Epithelial cell of esophagus (primary cell): ENCODE measurements at places on chromosomes 2 and 18.

GRCh38 chr18:79775441-79776221 lies 22.1 kb upstream of the KCNG2 start:
- DNase-seq: no peak

DNA sequence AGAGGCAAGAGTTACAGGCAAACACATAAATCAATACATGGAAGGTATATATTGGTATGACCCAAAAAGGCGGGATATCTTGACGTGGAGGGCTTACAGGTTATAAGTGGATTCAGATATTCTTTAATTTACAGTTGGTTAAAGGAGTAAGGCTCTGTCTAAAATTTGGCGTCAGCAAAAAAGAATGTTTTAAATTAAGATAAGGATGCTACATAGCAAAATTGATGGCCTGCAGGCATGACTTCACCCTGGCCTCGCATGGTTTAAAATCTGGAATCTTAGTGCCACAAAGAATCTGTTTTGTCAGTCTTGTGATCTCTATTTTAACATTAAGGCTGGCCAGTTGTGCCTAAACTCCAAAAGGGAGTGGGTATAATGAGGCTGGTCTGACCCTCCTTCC lies 58.4 kb upstream of the REL start:
- no peak for DNase-seq

DNA sequence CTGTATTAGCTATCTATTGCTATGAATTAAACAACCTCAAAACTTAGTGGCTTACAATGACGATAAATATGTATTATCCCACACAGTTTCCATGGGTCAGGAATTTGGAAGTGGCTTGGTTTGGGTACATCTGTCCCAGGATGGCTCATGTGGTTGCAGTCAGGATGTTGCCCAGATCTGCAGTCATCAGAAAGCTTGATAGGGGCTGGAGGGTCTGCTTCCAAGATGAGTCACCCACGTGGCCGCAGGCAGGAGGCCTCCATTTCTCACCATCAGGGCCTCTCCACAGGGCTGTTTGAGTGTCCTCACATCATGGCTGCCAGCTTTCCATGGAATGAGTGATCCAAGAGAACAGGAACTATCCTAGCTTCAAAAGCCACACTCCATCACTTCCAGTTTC lies 46.4 kb downstream of the CHRNA1 start:
- DNase-seq: no peak

DNA sequence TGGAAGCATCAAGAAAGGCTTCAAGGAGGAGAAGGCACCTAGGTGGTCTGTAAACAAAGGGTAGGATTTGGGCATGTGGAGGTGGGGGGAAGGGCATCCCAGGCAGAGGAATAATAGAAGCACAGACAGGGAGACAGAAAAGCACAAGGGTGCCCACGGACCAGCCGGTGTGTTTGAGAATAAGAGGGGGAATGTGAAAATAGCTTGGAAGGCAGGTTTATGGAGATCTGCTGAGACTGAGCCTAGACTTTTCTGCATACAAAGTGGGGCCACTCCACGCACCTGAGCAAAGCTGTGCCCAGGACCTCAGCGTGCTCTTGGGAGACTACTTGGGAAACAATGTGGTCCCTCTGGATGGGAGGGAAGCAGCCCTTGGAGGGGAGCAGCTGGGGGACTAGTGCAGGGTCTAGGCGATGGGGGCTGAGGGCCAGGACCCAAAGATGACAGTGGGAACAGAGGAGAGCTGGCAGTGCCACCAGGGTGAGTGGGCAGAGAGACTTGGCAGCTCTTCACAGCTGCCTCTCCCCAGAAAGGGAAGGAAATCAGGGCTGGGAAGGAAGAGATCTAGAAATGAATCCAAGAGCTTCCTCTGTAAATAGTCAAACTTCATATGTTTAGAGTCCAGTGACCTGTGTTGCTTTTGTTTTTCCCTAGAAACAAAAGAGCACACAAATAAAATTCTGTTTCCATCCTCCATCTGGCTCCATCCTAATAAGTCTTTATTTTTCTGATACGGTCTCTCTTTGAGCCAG lies 110.7 kb upstream of the SMAD7 start:
- no peak for DNase-seq

DNA sequence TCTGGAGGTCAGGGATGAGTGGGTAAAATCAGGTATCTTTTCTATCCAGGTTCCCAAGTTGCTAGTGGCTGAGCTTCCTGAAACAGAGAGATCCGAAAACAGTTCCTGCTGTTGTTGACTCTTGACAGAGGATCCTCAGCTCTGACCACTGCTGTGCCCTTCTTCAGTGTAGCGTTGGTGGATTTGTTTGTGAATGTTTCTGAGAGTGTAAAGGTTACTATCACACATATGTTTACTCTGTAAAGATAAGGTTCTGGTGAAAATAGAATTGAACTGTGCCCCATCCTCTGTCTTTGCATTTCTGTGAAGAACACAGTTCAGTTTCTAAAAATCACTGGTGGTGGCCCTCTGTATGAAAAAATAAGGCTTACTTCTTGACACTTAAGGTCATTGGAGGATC lies 119.8 kb downstream of the LDLRAD4 start:
- DNase-seq: no peak

- DNase-seq: no peak
Measured at GRCh38 chr2:171139860-171140259, 20.8 kb downstream of the TLK1 start.

- no peak for DNase-seq
Measured at GRCh38 chr2:120052597-120052996, 39.7 kb downstream of the EPB41L5 start.

GRCh38 chr2:64196963-64197362 lies 52.7 kb upstream of the PELI1 start:
- DNase-seq: no peak

DNA sequence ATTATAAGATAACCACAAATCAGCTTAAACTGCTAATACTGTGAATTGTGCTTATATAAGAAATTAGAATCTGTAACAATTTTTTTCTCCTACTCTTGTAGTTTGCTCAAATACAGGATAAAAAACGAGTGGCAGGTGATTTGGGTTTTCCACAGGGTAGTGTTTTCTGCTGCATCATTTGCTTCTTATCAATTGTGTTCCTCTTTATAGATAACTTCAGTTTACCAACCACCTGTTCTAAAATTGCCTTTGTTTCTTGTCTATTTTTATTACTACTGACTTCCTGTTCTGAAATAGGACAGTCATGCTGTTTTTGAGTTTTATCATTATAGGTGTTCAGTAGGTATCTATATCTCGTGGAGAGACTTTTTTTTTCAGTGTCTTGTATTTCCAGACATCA lies 56.9 kb downstream of the MFSD6 start:
- no peak for DNase-seq

DNA sequence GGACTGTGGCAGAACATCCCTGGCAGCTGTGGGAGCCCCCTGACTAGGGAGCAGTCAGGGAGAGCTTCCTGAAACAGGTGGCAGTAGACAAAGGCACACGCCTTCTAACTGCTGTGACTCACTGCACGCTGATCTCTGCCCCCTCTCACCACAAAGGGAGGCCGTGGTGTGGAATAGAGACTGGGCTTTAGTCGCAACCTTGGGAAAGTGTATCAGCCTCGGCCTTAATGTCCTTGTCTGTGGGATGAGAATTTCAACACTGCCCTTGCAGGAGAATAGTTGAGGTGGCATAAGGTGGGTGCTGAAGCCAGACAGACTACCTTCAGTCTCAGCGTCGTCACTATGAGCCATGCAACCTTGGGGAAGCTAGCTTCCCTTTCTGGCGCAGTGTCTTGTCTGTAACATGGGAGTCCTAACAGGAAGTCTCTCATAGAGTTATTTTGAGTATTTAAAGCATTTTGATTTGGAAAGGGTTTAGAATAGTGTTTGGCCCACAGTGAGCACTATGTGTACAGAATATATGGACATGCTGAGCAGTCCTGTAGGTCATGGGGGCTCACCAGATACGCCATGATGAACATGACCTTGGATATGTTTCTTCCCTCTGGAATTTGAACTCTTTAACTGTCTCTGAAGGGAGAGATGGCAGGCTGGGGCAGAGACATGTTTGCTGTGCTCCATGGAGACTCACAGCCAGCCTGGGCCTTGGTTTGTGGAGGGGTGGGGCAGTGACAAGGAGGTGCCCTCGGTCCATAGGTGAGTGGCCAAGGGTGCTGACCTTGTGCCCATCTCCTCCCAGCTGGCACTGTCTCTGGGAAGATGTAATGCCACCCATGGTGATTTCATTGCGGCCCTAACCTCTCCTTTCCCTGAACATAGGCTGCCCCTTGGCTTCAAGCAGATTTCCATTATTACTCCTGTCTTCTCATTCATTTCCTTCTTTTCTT lies 29.5 kb upstream of the SMAD7 start:
- no peak for DNase-seq

DNA sequence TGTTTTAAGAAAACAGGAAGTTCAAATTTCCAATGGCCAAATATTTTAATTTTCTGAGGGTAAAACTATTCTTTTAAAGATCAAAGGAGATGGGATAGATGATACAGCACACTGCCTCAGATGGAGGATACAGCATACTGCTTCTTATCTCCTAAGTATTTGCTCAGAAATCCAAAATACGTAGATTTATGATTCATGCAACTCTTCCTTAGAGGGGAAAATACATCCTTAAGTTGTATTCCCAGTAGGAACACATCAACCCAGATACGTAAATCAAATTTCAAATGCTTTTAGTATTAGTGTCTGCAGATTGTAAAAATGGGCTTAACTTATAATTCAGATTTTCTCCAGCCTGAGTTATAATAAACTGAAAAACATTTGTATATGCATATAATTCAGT lies 235.2 kb downstream of the ZNF385B start:
- DNase-seq: no peak

GRCh38 chr18:11561293-11561692 lies 48.1 kb upstream of the SLC35G4 start:
- no peak for DNase-seq

GRCh38 chr2:160630801-160631590 lies 137.4 kb upstream of the RBMS1 start:
- no peak for DNase-seq

DNA sequence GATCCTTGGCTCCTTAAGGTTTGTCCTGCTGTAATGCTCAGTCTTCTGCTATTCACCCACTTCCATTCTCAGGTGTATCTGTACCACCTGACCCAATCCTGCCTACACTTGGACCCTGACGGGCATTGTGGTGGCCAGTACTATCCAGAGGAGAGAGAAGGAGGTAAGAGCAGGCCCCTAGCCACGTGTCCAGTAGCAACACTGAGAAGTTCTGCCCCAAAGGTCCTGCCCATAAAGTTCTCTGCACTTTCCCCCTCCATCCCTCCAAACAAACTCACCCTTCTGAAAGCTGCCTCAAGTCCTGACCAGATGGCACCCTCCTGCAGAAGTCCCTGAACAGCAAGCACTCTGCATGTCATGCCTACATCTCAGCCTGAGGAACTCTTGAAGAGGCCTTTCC lies 18.3 kb downstream of the TTC32 start:
- DNase-seq: no peak

DNA sequence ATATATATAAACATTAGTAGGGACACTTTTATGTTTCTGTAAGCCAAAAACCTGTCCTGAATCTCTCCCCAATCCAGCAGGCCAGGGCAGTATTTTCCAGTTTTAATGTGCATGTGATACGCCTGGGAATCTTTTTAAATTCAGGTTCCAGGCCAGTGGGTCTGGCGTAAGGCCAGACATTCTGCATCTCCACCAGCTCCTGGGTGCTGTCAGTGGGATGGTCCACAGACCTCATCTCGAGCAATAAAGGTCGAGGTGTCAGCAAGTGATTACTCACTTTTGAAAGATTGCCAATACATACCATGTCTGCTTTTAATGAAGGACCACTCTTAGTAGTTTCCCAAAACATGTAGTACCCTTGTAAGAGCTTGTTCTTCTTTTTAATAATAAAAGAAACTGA lies 189.9 kb upstream of the SH3BP4 start:
- DNase-seq: no peak

DNA sequence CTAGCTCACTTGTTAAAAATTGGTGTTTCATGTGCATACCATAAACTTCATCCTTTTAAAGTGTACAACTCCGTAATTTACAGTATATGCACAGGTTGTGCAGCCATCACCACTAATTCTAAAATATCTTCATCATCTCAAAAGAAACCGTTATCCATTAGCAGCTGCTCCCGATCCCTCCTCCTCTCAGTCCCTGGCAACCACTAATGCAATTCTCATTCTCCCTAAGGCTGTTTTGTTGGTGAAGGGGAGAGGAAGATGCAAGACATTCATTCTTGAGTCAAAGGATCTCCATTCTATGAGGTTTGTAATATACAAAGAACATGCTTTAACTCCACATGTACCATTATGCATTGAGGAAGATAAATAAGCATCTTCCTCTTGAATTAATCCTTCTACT lies 48.6 kb downstream of the RNU4ATAC start:
- no peak for DNase-seq

DNA sequence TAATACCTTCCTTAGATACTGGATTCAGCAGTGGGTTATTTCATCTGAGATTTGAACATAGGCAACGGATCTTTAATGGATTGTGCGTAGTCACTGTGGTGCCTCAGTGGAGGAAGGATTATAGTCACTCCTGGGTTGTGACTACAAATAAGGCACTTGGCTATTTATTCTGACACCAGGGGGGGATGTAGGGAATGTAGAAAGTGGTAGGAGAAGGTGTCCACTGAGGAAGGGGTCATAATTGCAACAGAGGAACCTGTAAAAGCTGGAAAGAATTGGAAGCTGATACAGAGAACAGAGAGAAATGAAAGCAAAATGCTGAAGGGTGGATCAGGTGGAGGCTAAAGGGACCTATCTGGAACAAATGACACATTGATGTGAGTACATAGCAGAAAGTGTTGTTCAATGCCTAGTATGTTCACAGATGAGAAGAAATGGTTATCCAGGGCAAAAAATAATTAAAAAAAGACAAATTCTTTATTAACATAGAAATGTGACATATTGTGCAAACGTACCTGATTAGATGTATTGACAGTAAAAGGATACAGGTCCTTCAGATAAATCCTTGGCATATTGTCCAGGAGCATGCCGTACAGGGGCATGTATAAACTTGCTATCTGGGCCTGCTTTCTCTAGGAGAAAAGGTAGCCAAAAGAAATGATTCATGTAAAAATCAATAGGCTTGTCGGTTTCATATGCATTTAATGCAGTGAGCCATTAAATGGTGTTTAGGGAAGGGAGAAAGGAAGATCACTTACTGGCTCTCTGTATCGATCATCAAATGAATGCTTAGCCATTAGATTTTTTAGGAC lies 91.2 kb upstream of the CCDC195 start:
- DNase-seq: peak; percentile 85

DNA sequence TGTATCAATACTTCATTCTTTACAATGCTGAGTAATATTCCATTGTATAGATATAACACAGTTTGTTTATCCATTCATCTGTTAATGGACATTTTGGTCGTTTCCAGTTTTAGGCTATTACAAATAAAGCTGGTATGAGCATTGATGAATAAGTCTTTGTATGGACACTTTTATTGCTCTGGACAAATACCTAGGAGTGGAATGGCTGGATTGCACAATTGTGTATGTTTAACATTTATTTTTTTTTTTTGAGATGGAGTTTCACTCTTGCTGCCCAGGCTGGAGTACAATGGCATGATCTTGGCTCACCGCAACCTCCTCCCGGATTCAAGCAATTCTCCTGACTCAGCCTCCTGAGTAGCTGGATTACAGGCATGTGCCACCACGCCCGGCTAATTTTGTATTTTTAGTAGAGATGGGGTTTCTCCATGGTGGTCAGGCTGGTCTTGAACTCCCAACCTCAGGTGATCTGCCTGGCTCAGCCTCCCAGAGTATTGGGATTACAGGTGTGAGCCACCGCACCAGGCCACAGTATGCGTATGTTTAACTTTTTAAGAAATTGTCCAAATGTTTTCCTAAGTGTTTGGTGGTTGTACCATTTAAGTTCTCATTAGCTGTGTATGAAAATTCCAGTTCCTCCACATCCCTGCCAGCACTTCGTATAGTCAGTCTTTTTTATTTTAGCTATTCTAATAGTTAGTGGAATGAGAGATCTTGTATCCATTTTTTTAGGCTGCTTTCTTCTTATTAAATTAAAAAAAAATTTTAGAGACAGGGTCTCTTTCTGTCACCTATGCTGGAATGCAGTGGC lies 194.9 kb upstream of the HAAO start:
- DNase-seq: peak; percentile 95
